HT1080 (cell line): ENCODE measurements at places on chromosomes 11 and 22.

DNA sequence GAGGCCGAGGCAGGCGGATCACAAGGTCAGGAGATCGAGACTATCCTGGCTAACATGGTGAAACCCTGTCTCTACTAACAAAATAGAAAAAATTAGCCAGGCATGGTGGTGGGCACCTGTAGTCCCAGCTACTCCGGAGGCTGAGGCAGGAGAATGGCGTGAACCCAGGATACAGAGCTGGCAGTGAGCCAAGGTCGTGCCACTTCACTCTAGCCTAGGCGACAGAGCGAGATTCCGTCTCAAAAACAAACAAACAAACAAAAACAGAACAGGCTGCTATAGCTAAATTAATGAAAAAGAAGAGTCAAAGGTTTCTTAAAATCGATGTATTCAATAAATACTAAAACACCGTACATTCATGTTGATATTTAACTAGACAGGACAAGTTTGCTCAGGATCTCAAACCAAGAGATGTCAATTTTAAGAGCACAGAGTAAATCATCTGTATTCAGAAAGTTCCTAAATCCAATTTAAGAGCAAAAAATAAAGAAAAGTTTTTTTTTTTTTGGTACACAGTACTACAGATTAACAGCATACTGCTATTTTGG is 59.9 kb downstream of the NUP98 start:
- DNase-seq: no peak

- DNase-seq: peak; percentile 77
Measured at GRCh38 chr11:102780491-102780918, at the start of gene MMP10. Gene MMP10, minus strand, starts transcription at chr11:102780628. Its CDS starts 37 bp downstream, at chr11:102780591.

DNA sequence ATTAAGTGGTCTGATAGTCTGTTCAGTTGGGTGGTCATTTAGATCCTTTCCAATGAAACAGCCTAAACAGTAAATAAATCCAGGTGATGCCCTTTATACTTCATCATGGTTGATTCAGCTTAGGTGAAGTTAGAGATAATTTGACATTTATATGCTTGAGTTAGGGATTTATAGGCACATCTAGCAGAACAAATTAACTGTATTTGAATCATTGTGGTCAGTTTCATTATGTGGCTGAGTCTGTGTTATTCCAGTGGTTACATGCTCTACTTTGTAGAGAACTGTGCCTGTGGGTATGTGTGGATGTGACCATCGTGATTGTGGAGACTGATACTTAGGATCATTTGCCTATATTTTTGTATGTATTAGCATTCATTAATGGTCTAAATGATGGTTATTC is 194.6 kb downstream of the DDX10 start:
- no peak for DNase-seq

GRCh38 chr11:114914231-114915005 is 236.1 kb downstream of the NXPE2 start:
- DNase-seq: no peak

- no peak for DNase-seq
Measured at GRCh38 chr11:43285826-43286225, 26.0 kb upstream of the API5 start.

- no peak for DNase-seq
Measured at GRCh38 chr11:117425679-117426296, 98.1 kb downstream of the CEP164 start.
